ENCODE measurements at places on chromosomes 3 and 15. TPM values are rescaled to one million over a fixed set of nuclear protein-coding genes. Genes with fewer than 3 reads are reported as not detected.

DNA sequence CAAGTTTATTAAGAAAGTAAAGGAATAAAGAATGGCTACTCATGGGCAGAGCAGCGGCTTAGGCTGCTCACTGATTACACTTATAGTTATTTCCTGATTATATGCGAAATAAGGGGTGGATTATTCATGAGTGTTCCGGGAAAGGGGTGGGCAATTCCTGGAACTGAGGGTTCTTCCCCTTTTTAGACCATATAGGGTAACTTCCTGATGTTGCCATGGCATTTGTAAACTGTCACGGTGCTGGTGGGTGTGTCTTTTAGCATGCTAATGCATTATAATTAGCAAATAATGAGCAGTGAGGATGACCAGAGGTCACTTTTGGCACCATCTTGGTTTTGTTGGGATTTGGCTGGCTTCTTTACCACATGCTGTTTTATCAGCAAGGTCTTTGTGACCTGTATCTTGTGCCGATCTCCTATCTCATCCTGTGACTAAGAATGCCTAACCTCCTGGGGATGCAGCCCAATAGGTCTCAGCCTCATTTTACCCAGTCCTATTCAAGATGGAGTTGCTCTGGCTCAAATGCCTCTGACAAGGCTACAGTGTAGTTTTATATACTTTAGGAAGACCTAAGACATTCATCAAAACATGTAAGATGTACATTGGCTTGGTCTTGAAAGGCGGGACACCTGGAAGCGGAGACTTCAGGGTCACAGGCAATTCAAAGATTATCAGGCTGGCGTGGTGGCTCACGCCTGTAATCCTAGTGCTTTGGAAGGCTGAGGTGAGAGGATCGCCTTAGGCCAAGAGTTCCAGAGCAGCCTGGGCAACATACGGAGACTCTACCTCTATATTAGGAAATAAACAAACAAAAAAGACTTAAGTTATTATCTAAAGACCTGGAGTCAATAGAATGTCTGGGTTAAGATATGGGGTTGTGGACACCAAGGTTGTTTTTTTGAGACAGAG is 3.2 kb upstream of the BLOC1S6 start:
- H3K27ac ChIP-seq = no peak overlapping the region
- H3K27me3 ChIP-seq = peaks cover 13% of the 10 kb centered on the region
- no peak for DNase-seq

DNA sequence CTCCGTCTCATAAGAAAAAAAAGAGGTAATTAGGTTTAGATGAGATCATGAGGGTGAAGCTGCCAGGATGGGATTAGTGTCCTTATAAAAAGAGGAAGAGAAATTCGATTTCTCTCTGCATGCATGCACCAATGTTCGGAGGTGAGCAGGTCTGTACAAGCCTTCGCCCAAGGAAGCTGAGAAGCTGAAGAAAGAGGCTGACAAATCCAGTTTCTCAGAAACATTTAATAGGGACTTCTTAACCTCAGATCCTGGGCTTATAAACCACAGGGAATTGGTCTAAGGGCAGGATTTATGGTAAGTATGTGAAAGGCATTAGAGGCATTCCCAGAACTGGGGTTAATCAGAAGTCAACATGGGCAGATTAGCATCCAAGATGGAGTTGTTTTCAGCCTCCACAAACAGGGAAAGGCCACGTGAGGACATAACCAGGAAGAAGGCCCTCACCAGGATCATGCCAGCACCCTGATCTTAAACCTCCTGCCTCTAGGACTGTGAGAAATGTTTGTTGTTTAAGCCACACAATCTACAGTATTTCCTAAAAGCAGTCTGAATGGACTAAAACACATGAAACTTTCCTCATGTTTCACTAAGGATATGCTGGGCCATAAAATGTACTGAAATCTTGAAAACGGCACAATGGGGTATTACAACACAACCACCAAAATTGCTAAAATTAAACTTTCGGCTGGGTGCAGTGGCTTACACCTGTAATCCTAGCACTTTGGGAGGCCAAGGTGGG is 11.3 kb downstream of the SHISA5 start:
- H3K27me3 ChIP-seq = no peaks in the 10 kb centered on the region
- H3K4me3 ChIP-seq = no peak overlapping the region
- peaks cover 19% of the 10 kb centered on the region for H3K36me3 ChIP-seq
- no peak for DNase-seq

GRCh38 chr3:175121225-175121624 is 262.1 kb downstream of the NAALADL2 start:
- no peaks in the 10 kb centered on the region for H3K4me1 ChIP-seq
- H3K27ac ChIP-seq = no peak overlapping the region
- no peaks in the 10 kb centered on the region for H3K27me3 ChIP-seq
- H3K4me3 ChIP-seq = no peak overlapping the region
- no peak for DNase-seq
- no peaks in the 10 kb centered on the region for H3K36me3 ChIP-seq

DNA sequence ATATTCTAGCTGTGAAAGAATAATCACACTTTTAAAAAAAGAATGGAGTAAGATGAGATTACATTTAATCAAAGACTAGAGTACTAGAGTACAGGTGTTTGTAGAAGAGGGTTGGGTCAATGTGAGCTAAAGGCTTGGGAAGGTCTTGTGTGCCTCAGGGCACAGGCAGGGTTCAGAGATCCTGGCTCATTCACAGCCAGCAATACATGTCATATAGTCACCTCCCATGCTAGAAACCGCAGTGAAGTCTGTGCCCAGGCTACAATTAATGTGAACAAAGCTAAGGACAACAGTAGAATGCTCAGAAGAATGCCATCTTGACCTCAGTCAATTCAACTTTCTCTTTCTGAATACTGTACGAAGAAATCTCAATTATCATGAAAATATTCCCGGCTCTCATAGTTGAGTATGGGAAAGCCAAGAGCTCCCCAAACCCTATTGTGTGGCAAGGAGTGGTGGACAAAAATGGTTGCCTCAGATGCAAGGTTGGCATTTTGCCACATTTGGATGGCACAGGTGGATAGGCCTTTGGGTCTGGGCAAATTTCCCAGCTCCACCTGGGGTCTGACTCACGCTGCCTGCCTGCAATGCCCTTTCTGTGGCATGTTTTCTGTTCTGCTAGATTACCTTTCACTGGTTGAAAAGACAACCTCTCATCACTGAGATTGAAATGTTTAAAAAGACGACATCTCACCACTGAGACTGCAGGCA is 70.2 kb downstream of the NMD3 start:
- H3K27ac ChIP-seq = no peak overlapping the region
- H3K4me1 ChIP-seq = no peaks in the 10 kb centered on the region
- no peak for DNase-seq
- H3K27me3 ChIP-seq = peaks cover 29% of the 10 kb centered on the region
- no peaks in the 10 kb centered on the region for H3K36me3 ChIP-seq
- no peak overlapping the region for H3K4me3 ChIP-seq

DNA sequence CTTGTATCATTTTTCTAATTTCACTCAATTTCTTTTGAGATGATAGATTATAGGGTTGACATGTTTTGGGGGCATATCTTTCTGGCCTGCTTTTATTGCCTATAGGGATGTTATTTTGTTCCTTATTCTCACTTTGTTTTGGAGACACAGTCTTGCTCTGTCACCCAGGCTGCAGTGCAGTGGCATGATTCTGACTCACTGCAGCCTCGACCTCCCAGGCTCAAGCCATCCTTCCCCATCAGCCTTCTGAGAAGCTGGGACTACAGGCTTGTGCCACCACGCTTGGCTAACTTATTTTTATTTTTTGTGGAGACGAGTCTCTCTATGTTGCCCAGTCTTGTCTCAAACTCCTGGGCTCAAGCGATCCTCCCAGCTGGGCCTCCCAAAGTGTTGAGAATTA is 72.8 kb upstream of the FAN1 start:
- no peaks in the 10 kb centered on the region for H3K27me3 ChIP-seq
- peaks cover 27% of the 10 kb centered on the region for H3K4me1 ChIP-seq
- no peak for DNase-seq
- H3K36me3 ChIP-seq = peaks cover 9% of the 10 kb centered on the region
- no peak overlapping the region for H3K27ac ChIP-seq

- H3K36me3 ChIP-seq = peaks cover 16% of the 10 kb centered on the region
- peaks cover 34% of the 10 kb centered on the region for H3K4me1 ChIP-seq
- no peaks in the 10 kb centered on the region for H3K27me3 ChIP-seq
- DNase-seq = no peak
These were observed 28.9 kb downstream of the TLNRD1 start for GRCh38 chr15:81029414-81030300.

GALK2 gene
- total RNA-seq = 30.9 TPM

ITIH1 gene
- total RNA-seq = not detected

COL8A1 gene
- not detected for total RNA-seq
